ENCODE measurements at places on chromosomes 3 and 15. TPM values are rescaled to one million over a fixed set of nuclear protein-coding genes. Genes with fewer than 3 reads are reported as not detected.

DNA sequence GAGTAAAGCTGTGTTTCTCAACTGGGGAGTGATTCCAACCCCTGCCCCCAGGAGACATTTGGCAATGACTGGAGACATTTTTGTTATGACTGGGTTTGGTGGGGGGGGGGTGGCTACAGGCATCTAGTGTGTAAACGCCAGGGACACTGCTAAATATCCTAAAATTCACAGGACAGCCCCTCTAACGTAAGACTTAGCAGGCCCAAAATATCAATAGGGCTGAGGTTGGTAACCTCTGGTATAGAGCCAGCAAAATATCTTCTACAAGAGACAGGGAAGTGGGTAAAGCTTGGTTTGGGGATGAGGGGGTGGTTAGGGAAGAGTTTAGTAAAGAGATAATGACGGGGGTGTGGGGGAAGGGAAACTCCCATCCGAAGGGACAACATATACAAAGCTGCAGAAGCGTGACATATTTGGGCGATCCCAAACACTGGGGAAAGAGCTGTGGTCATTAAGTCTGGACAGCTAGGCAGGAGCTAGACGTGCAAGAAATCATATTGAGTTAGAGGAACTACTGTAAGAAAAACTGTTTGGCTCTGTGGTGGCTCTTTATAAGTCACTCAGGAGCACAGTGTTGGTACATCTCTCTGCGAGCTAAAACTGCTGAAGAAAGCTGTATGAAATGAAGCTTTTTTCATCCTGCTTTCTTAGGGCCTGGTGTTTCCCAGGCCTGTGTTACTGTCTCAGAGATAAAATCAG is 697 bp upstream of the TRIM69 start:
- H3K4me3 ChIP-seq = no peak overlapping the region
- H3K27ac ChIP-seq = peak overlapping the region; percentile 18
- no peak for DNase-seq
- H3K36me3 ChIP-seq = no peaks in the 10 kb centered on the region

GRCh38 chr15:82919231-82919886 is 33.2 kb downstream of the HOMER2 start:
- no peak overlapping the region for H3K4me3 ChIP-seq
- H3K27me3 ChIP-seq = no peaks in the 10 kb centered on the region
- DNase-seq = no peak
- H3K4me1 ChIP-seq = no peaks in the 10 kb centered on the region
- no peak overlapping the region for H3K27ac ChIP-seq
- H3K36me3 ChIP-seq = no peaks in the 10 kb centered on the region

DNA sequence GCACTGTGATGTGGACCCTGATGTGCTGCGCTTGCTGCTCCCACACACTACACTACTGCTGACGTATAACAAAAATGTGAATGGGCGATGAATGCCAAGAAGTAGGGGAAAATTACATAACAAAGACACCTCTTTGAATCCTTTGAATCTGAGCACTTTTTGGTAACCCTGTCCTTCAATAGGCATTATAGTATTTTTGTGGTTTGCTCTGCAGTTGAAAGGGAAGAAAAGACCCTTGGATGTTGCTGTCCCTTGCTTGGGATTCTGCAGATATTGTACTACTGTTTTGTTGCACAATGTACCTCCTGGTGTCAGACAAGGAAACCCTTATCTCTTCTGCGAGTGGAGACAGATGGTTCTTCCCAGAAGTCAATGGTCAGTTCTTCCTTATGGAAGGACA is 124.8 kb upstream of the UBE3A start:
- H3K4me3 ChIP-seq = no peak overlapping the region
- H3K36me3 ChIP-seq = no peaks in the 10 kb centered on the region
- no peak overlapping the region for H3K27ac ChIP-seq
- no peaks in the 10 kb centered on the region for H3K4me1 ChIP-seq
- H3K27me3 ChIP-seq = no peaks in the 10 kb centered on the region

GRCh38 chr3:46325645-46326300 is 28.1 kb upstream of the CCR2 start:
- H3K27me3 ChIP-seq = no peaks in the 10 kb centered on the region
- no peaks in the 10 kb centered on the region for H3K36me3 ChIP-seq
- H3K27ac ChIP-seq = no peak overlapping the region
- no peak overlapping the region for H3K4me3 ChIP-seq

DNA sequence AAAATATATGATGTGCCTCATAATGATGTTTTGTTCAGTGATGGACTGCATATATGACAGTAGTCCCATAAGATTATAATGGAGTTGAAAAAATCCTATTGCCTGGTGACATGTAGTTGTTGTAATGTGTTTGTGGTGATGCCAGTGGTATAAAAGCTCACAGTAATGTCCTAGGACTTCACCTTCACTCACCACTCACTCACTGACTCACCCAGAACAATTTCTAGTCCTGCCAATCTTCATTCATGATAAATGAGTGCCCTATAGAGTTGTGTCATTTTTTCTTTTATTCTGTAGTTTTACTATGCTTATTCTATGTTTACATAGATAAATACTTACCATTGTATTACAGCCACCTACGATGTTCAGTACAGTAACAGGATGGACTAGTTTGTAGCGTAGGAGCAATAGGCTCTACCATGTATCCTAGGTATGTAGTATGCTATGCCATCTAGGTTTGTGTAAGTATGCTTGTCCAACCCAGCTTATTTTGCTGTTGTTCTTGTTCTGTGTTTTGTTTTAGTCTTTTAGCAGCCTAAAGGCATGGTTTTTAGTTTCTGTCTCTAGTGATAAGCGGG is 88.5 kb upstream of the LRRFIP2 start:
- no peak overlapping the region for H3K4me3 ChIP-seq
- H3K36me3 ChIP-seq = no peaks in the 10 kb centered on the region
- no peak for DNase-seq
- H3K27ac ChIP-seq = no peak overlapping the region

- peaks cover 11% of the 10 kb centered on the region for H3K4me1 ChIP-seq
- H3K27me3 ChIP-seq = no peaks in the 10 kb centered on the region
- no peak overlapping the region for H3K27ac ChIP-seq
Measured at GRCh38 chr3:22960105-22960984, 242.8 kb upstream of the UBE2E2 start.

- DNase-seq = no peak
- H3K36me3 ChIP-seq = no peaks in the 10 kb centered on the region
- no peak overlapping the region for H3K4me3 ChIP-seq
- H3K27me3 ChIP-seq = no peaks in the 10 kb centered on the region
- no peaks in the 10 kb centered on the region for H3K4me1 ChIP-seq
Measured at GRCh38 chr15:66566963-66567531, 1.2 kb upstream of the LCTL start.

The AHSG gene
- not detected for total RNA-seq

All from vagina (tissue), 2 donors.